ENCODE measurements at places on chromosomes 5 and 9.

DNA sequence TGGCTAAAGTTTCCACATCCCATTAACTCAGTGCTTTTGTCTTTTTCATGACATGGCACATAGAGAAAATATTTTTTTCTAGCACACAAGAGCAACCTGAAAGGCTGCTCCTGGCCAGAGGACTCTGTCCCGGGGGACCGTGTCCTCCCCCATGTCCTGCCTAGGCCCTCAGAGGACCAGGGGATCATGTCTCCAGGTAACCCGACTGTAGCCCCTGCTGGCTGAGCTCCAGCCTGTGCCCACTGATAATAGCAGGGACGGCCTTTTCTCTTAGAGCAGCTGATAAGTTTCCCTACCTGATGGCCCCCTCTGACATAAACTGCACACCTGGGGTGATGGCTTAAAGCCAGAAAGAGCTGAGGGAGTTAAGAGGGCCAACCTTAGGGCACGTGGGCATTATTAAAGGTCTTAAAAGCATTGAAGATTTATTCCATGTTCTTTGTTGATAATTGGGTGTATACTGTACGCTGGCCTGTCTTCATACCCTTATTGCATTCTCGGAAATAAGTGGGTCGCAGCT is 5.9 kb downstream of the HDHD3 start:
- no peak for DNase-seq

DNA sequence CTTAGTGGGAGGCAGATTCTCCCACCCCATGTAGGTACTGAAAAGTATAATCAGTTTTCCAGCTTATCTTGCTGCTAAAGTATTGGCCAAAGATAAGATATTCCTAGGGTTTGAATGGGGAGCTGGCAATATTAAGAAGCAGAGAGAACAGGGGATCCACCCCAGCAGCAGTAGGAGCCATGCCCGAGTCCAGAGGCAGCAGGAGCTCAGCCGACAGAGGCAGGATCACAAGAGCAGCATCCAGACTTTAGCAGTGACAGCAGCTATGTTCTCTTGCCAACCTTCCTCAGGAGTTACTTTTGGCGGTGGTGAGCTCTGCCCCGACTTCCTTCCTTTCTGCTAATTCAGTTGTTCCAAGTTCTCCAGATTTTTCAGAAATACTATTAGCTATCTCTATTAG is 224.5 kb downstream of the GADD45G start:
- DNase-seq = no peak

DNA sequence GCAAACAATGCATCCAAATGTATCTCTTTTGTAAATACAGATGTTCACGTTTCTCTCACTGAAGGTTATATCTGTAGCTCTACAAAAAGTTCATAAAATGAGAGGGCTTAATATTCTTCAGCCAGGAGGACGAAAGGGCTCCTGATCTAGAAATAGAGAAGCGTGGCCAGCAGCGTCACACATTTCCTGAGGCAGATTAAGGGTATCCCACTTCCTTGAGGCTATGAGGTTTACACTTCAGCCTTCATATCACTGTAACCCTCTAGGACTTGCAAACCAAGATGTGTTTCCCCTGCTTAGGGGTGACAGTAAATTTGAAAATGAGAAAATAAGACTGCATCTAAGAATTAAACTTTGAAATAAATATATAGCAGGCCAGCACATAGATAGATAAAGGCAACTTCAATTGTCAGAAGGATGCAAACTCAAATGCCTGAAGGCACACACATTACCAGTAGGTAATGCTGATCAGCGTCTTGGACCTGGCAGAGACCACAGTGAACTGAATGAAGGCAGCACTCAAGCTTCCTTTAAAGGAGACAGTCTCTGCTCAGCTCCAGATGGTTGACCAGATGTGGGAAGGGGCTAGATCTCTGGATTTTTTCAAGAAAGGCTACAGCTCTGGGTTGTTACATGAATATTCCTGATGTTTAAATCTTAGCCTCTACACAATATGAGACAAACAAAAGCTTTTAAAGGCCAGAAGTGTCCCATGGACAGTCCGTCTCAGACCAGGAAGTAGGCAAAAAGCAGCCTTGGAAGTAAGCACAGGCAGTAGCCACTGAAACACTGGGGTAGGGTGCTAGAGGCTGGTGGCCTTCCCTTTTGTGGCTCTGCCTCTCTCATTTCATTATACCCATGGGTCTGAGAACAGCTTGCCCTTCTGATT is 197.7 kb downstream of the MCTP1 start:
- DNase-seq = no peak

GRCh38 chr5:79008362-79008761 is 23.3 kb upstream of the ARSB start:
- no peak for DNase-seq

- DNase-seq = no peak
These were observed 25.0 kb downstream of the ECM2 start for GRCh38 chr9:92510747-92511146.

DNA sequence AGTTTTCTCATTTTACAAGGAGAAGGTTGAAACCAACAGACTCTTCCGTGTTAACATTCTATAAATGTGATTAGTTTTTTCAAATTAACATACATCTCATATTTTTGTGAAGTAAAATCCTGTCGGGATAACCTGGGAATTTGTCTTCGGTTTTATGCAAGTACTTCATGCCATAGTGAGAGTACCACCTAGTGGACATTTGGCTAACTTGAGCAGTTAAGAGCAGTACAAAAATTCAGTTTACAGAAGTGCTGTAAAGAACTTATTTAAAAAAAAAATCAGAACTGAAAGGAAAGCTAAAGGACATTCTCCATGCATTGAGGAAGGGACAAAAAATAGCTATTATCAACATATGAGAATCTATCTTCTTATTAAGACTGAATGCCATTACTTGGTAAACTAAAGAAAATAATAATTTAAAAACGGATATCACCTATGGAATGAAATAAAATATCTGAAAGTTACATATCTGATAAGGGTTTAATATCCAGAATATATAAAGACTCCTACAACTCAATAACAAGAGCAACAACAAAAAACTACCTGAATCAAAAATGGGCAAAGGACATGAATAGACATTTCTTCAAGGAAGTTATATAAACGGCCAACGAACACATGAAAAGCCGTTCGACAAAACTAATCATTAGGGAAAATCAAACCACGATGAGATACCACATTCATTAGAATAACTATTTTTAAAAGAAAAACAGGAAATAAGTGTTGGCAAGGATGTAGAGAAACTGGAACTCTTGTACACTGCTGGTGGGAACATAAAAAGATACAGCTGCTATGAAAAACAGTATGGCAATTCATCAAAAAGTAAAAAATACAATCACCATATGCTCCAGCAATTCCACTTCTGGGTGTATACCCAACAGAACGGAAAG is 117.0 kb upstream of the GNA14 start:
- DNase-seq = no peak

- DNase-seq = no peak
These were observed 1.2 kb downstream of the TNFSF8 start for GRCh38 chr9:114929201-114929600.

- no peak for DNase-seq
These were observed 505.4 kb downstream of the SEMA5A start for GRCh38 chr5:9040475-9040874.

GRCh38 chr9:133795049-133795448 is 56.9 kb upstream of the SARDH start:
- DNase-seq = no peak

DNA sequence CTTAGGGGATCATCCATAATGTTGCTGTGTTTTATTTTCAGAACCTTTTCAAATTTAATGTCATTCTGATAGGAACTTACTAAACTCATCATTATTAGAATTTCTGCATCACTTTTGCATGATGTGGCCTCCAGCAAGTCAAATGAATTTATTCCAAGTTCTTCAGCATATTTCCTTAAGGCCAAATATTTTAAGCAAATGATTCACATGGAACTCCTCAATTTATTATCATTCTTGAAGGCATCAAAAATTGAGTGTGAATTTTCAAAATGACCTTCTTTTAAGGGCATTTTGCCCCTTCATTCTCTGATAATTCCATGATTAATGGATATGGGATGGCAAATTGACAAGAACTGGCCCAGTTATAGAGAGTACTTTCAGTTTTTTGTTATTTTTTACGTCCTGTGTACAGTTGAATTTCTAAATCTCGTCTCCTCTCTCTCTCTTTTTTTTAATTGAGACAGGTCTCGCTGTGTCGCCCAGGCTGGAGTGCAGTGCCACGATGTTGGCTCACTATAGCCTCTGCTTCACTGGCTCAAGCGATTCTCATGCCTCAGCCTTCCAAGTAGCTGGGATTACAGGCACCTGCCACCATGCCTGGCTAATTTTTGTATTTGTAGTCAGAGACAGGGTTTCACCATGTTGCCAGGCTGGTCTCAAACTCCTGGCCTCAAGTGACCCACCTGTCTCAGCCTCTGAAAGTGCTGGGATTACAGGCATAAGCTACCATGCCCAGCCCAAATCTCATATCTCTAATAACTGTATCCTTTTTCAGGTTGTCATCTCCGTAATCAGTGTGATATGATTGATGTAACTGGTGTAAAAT is 29.1 kb downstream of the GPR21 start:
- no peak for DNase-seq

DNA sequence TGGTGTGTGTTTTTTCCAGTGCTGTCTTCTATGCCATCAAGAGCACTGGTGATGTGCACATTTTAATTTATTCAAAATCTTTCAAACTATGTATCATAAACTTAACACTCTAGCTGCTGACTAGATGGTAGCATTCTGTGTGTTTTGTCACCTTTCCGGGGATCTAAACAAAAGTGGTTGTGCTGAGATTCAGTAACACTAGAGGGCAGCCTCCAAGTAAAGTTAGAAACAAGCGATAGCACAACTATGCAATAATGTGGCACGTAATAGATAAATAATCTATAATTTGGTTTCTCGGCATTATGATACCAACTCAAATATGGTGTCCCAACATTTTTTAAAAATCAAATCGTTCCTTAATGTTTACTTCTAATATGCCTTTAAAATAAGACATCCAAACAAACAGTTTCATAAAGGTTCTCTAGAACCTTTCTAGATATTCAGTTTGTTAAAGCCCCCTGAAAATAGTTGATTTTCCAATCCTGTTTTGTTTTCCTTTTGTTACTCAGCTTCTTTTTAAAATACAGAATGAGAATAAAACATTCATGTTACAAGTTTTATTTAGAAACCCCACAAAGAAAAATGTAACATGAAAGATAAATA is 16.9 kb downstream of the SEMA6A start:
- DNase-seq = no peak

DNA sequence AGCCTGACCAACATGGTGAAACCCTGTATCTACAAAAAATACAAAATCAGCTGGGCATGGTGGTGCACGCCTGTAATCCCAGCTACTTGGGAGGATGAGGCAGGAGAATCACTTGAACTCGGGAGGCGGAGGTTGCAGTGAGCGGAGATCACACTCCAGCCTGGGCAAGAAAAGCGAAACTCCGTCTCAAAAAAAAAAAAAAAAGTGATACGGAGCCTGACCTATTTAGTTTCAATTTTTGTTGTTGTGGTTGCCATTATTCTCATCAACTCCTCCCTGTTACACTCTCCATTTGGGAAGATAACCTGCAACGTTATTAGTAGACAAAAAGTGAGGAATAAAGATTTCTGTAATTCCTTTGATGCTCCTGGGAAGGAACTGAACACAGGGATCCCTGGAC is 1.3 kb downstream of the STOM start:
- DNase-seq = no peak

DNA sequence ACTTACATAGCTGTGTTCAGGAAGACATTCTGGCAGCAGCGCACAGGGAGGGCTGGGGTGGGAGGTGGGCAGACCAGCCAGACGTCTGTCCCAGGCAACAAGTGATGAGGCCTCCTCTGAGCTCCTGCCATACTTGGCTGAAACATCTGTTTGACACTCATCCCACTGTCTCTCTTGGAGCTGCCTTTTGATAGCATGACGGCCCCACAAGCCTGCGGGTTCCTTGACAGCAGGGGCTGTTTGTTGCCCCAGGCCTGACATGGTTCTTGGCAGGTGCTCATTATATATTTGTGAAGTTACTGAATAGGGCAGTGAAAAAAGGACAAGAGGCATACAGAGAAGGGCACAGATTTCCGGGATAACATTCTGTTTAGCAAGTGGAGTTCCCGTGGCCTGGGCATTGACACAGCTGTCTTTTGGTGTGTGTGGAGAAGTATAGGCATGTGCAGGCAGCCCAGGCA is 22.2 kb upstream of the B4GALT1 start:
- no peak for DNase-seq

DNA sequence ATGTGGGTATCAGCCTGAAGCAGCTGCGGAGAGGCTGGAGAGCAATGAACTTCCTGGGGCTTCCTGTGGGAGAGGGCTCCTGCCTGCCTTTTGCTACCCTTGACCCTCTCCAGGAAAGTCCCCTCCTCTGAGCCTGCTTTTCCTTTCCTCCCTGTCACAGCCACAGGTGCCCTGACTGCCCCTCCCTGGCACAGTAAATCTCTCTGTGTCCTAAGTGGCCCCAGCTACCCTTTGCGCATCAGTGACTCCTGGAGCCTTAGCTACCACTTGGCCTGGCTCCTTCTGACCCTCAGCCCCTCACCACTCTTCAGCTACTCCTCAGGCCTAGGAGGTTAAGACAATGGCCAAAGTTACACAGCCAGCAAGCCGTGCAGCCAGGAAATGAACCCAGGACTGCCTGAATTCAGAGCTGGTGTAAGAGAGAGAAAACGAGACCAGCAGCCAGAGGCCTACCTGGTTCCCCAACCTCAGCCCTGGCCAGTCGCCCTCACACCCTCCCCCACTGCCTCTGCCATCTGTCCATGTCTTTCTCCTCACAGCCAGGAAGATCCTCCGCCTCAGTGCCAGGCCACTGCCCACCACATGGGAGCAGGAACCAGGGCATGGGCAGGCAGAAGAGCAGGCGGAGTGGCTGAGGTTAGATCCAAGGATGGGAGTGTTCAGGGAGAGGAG is 18.6 kb downstream of the CNTFR start:
- no peak for DNase-seq

- DNase-seq = no peak
These were observed 65.0 kb downstream of the UGCG start for GRCh38 chr9:111961575-111961974.

GRCh38 chr5:148725675-148726074 is 71.3 kb upstream of the HTR4 start:
- no peak for DNase-seq

DNA sequence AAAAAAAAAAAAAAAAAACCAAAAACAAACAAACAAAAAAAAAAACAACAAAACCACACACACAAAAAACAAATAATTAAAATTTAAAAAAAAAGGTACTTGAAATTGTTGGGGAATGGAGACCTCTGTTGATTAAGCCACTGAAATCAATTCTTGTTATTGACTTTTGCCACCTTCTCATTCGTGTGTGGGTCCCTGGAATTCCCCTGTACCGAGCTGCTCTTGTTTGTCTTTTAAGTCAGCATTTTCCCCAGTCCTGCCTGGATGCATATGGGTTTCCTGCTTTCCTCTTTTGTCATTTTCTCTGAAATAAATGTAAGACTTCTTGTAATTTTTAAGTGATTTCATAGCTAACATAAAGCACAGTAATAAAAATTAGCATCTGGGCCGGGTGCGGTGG is 45.5 kb downstream of the GPBP1 start:
- DNase-seq = no peak

DNA sequence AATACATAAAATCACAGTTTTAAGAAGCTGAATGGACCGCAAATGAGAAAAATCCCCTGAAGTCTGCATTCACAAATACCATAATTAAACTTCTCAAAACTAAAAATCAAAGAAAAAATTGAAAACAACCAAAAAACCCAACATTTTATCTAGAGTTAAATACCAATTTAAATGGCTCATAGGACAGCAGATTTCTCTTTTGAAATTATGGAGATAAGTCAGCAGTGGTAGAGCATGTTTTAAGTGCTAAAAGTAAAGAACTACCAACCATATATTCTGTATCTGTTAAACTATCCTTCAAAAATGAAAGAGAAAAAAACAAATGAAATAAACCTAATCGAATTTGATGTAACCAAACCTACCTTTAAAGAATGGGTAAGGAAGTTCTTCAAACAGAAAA is 862.8 kb downstream of the TAF11L14 start:
- DNase-seq = no peak
